ENCODE measurements at places on chromosomes 5 and 9. TPM values are rescaled to one million over a fixed set of nuclear protein-coding genes. Genes with fewer than 3 reads are reported as not detected.

The FBN2 gene
- 57.4 TPM for total RNA-seq

The ISCA1 gene
- 22.2 TPM for total RNA-seq

The IFNA21 gene
- total RNA-seq: not detected

The PTGDS gene
- total RNA-seq: not detected

The DDX41 gene
- 86.4 TPM for total RNA-seq

The CARD9 gene
- total RNA-seq: 0.71 TPM

The PTCH1 gene
- total RNA-seq: 14.4 TPM

The PRELID1 gene
- total RNA-seq: 203 TPM

The CER1 gene
- total RNA-seq: not detected

The SH3GLB2 gene
- total RNA-seq: 55.8 TPM

The AQP3 gene
- total RNA-seq: 0.93 TPM

The MOCS2 gene
- total RNA-seq: 31.1 TPM

The PDGFRB gene
- total RNA-seq: 1.0 TPM

The VCP gene
- total RNA-seq: 493 TPM

The KIF24 gene
- total RNA-seq: 4.5 TPM

The HRCT1 gene
- total RNA-seq: 5.2 TPM

The PDE6A gene
- total RNA-seq: not detected

The TMEM245 gene
- total RNA-seq: 44.2 TPM

The PIP5K1B gene
- 0.27 TPM for total RNA-seq

The LHX3 gene
- total RNA-seq: not detected

Data from endothelial cell of umbilical vein (primary cell).